ENCODE measurements at places on chromosomes 1 and 21.

DNA sequence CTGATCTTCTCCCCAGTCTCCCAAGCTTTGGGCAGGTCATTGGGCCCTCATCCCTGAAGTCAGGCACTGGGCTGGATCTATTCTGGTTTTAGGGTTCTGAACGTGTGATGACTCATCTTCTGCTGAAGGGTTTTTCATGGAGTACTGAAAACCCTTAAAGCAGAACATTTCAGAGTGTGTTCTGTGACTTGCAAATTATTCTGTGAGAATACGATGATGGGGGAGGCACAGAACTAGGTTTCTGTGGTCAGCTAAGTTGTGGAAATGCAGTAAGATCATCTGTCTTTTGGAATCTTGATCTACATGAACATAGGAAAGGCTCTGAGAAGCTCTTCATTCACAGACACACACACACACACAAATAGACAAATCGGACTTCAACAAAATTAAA is 46.2 kb downstream of the NAV1 start:
- no peak for DNase-seq

GRCh38 chr1:113821916-113822315 is 9.6 kb upstream of the RSBN1 start:
- DNase-seq, result peak; percentile 1

DNA sequence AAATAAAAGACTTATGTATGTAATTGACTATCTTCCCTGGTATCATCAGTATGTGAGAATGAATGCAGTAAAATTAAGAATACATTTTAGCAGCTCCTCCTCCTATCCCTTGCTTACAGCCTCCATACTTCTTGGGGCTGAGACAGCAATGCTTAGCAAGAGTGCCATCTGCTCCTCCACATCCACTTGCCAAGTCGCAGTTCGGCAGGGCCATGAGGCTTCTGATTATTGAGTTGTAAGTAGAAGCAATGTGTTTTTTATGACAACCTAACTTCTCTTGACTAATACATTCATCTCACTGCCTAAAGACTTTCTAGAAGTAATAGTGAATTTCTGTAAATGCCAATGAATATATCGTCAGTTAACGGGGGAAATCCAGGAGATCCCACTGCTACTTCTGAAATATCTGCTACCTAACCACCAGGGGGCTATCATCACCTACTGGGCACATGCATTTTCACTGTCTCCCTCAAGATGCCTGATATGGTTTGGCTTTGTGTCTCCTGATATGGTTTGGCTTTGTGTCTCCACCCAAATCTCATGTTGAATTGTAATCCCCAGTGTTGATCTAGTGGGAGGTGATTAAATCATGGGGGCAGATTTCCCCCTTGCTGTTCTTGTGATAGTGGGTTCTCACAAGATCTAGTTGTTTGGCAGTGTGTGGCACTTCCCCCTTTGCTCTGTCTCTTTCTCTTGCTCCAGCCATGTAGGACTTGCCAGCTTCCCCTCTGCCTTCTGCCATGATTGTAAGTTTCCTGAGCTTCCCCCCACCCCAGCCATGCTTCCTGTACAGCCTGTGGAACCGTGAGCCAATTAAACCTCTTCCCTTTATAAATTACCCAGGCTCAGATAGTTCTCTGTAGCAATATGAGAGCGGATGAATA is 59.6 kb downstream of the EXTL2 start:
- DNase-seq, result no peak

GRCh38 chr1:223780949-223781348 is 64.8 kb downstream of the TP53BP2 start:
- no peak for DNase-seq

- DNase-seq, result no peak
These were observed 84.6 kb upstream of the CASZ1 start for GRCh38 chr1:10881046-10881445.

GRCh38 chr1:43547538-43548072 is 16.9 kb downstream of the PTPRF start:
- no peak for DNase-seq
